Stimulated activated CD4-positive, alpha-beta T cell treated with anti-CD3 and anti-CD28 coated beads, Interleukin-1b, Interleukin-23, amount 100 ng/mL, for 1 hour (primary cell): ENCODE measurements at places on chromosomes 4 and X.

DNA sequence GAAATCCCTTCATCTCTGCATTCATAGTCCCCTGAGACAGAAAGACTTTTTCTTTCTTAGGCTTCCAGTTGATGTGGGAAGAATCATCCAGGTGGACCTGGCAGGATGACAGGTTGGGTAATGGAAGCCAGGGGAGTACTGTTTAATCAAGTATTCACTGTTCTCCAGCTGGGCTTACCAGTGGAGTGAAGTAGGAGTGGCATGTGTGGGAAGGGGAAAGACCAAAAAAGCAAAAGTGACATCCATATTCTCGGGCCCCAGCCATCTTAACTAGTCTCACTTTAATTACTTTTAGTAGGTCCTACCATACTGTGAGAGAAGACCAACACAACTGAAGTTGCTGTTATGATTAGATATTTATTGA is 18.5 kb downstream of the VSIG4 start:
- no peak for DNase-seq

DNA sequence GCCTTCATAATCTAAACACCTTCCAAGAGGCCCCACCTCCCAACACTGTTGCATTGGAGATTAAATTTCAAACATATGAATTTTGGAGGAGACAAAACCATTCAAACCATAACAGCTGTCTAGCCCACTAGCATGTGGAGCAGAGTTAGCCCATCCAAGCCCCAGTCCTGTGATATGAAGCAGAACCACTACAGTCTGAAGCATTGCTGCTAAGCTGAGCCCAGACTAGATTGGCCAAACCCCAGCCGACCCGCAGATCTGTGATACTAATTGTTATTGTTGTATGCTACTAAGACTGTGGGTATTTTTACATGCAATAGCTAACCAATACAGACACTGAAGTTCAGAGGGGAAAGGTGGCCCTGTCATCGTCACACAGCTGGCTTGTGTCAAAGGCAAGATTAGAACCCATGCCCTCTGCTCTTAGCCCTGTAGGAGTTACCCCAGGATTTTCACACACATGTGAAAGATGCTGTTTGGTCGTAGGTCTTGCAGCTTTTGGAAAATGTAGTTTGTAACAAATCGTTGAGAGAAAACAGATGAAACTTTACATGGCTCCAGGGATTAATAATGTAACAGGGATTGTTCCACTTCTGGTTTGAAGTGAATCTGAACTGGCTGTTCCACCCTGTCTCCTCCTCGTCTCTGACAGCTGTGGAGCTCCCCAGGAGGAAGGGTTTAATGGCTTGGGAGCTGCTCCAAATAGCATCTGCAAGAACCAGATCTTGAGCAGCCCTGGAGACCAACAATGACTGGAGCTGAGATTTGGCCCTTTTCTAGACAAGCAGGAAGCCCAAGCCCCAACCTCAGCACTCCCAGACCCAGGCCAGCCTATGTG is 517.5 kb downstream of the MID1IP1 start:
- DNase-seq: no peak

DNA sequence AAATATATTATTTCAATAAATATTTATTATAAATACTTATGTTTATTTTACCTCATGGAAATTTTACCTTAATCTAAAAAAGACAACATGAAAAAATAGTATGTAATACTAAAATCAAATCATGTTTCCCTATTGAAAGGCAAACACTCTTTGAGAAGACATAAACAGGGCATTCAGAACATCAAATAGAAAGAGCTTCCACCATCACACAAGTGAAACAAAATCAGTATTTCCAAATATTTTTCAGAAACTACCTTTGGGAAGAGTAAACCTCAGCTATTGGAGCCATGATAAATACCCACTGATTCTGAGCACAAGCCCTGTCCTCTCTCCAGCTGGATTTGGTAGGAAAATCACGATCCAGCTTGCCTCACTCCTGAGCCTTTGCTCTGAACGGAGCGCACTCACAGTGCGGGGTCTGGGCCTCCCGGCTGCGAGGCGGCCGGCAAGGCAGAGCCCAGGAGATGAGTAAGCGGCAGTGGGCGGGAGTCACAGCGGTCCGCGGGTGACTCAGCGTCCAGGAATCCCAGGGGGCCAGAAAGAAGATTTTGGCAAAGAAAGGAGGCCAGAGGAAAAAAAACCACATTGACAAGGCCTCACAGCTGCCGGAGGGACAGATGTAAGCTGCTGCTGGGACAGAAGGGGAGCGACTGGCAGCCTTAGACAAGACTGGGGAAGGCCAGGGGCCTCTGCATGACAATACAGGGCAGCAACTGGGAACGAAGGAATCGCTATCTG is 14.7 kb upstream of the ANXA5 start:
- no peak for DNase-seq

GRCh38 chrX:118250445-118250844 is 95.5 kb upstream of the WDR44 start:
- DNase-seq: no peak

- no peak for DNase-seq
Measured at GRCh38 chrX:40083979-40084359, 13.8 kb downstream of the BCOR start.

DNA sequence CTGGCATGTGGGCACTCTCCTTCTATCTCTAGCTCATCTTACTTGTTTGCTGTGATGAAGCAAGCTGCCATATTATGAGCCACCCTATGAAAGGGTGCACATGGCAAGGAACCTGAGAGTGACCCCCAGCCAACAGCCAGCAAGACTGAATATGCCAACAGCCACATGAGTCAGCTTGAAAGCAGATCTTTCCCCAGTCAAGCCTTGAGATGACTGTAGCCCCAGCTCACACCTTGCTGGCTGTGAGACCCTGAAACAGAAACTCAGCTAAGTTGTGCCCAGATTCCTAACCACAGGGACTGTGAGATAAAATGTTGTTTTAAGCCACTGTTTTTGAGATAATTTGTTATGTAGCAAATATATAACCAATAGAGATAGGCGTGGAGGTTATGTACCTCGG is 36.2 kb downstream of the KDM5C start:
- DNase-seq: no peak

GRCh38 chrX:3529466-3530010 is 183.1 kb upstream of the MXRA5 start:
- no peak for DNase-seq

- DNase-seq: no peak
Measured at GRCh38 chr4:29711226-29711625, 1008.9 kb upstream of the PCDH7 start.

- no peak for DNase-seq
Measured at GRCh38 chr4:40143926-40144508, 52.8 kb upstream of the RHOH start.

GRCh38 chrX:30364229-30364628 is 55.0 kb upstream of the NR0B1 start:
- no peak for DNase-seq

GRCh38 chrX:44314259-44314734 is 29.2 kb downstream of the EFHC2 start:
- no peak for DNase-seq

GRCh38 chr4:1873776-1874175 is 2.6 kb downstream of the NSD2 start:
- DNase-seq: no peak

- DNase-seq: no peak
Measured at GRCh38 chr4:127236889-127237288, 395.9 kb upstream of the INTU start.

GRCh38 chr4:119313237-119313636 is 8.7 kb downstream of the FABP2 start:
- DNase-seq: no peak

DNA sequence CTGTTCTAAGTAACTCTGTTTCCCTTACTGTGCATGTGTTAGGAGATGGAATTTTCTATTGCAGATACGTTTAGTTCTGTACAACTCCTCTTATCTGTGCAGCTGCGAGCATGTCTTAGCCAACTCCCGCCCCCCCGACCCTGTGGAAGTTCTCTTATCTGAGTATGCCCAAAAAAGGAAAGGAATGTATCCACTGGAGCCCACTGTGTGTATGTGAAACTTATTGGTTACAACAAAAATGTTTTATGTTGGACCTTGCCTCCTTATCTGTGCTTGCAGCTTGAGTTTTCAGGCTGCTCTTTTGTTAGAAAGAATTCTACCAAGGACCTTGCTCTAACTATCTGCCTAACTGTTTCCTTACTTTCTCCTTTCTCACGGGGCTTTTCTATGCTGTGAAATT is 24.2 kb upstream of the DCAF8L2 start:
- no peak for DNase-seq

DNA sequence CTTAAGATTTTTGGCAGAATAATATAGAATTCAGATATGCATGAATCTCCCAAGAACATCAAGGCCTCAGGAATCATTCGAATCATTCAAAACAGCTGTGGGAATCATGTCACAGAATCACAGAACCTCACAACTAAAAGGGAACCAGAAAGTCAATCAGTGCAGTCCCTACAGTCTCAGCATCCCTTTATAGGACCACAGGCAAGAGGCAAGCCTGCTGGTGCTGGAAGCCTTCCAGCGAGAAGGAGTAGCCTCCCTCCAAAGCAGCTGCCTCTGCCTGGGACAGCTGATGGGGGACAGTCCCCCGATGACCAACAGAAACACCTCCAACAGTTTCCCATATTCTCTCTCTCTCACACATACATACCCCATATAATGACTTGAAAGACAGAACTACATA is 20.7 kb downstream of the QDPR start:
- no peak for DNase-seq

- no peak for DNase-seq
Measured at GRCh38 chr4:33961761-33962160, 2282.6 kb downstream of the ARAP2 start.

- no peak for DNase-seq
Measured at GRCh38 chr4:182619660-182620059, 297.5 kb downstream of the DCTD start.

DNA sequence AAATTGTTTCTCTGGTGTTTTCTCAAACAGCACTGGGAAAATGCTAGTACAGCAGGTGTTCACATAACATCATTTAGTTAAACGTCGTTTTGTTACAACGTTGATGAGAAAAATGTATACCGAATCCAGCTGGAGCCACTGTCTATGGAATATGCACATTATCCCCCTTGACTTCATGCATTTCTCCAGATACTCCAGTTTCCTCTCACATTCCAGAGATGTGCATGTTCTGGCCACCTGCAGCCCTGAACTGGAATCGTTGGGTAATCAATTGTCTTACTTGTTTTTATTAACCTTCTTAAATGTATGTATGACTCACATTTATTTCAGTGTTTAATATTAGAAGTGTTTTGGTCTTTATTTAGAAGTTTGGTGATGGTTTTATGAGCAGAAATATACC is 18.4 kb upstream of the ODAM start:
- DNase-seq: no peak

GRCh38 chr4:35238793-35239192 is 1005.5 kb downstream of the ARAP2 start:
- no peak for DNase-seq

DNA sequence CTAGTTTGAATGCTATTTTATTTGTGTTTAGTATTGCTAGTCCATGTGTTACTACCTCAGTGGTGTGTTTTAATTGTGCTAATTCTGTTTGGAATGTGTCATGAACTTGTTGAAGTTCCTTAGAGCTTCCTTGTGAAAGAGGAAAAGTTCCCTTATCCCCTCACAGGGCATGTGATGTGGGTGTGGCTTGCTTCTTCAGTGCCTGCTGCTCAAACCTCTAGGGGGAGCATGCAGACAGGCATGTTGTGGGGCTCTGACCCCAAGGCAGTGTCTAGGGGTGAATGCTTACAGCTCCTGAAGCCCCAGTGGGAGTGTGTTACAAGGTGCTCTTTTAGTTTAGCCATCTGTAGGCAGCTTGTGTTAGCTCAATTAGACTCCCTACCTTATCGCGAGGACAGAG is 86.5 kb downstream of the MAGED4 start:
- DNase-seq: no peak

GRCh38 chrX:106707771-106708454 is 18.6 kb upstream of the RNF128 start:
- no peak for DNase-seq

DNA sequence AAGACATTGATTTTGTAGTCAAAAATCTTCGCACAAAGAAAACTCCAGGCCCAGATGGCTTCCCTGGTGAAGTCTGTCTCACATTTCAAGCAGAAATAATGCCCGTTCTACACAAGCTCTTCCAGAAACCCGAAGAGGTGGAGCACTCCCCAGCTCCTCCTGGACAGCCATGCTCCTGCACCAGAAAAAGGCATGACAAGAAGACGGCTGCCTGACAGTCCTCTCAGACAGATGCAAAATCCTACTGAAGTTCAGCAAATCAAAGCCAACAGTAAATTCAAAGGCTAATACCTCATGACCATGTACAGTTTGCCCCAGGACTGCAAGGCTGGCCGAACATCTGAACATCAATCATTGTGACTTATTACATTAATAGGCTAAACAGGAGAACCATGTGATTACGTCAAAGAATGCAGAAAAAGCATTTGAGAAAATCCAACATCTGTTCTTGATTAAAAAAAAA is 30.8 kb upstream of the MXD4 start:
- no peak for DNase-seq

DNA sequence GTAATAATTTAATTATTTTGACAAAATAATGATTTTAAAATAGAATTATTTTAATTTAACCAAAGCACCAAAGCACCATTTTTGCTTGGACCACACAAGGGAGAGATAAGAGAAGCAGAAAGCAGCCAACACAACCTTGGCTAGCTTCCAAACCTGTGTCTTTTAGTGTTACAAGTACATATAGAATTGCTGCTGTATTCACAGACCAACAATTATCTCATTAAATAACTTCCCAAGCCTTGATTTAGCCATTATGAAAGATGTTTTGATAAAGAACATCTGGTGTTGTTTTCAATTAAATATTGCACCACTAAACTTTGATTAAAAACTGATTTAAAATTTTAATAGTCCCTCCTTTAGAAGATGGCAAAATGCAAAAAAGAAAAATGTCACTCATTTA is 14.0 kb upstream of the IGFBP7 start:
- no peak for DNase-seq

GRCh38 chr4:77385124-77385969 is 220.3 kb upstream of the CXCL13 start:
- peak; percentile 2 for DNase-seq

- no peak for DNase-seq
Measured at GRCh38 chr4:110970642-110971041, 347.8 kb upstream of the PITX2 start.

GRCh38 chr4:38948551-38948950 is 80.9 kb downstream of the FAM114A1 start:
- DNase-seq: no peak

DNA sequence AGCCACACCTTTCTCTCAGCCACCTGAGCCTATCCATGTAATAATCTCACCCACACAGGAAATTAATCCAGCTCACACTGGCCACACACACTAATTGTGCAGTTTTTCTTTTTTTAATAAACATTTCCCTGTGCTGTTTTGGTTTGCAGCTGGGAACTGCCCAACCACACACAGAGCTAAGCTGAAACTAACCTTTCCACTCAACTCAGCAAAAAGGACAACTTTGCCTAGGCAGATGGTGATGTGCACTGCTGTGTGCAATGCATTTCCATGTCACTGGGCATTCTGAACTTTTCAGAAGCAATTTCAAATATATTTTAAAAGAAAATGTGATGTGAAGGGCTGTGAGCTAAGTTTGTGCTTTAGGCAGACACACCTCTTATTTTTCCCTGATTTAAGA is 70.0 kb upstream of the TLL1 start:
- DNase-seq: no peak

- DNase-seq: no peak
Measured at GRCh38 chr4:141375855-141376254, 155.2 kb downstream of the ZNF330 start.
